Midbrain (tissue), 1 donor: ENCODE measurements at places on chromosomes 11 and 22.

- DNase-seq = no peak
Measured at GRCh38 chr11:86781546-86781945, 18.8 kb upstream of the PRSS23 start.

DNA sequence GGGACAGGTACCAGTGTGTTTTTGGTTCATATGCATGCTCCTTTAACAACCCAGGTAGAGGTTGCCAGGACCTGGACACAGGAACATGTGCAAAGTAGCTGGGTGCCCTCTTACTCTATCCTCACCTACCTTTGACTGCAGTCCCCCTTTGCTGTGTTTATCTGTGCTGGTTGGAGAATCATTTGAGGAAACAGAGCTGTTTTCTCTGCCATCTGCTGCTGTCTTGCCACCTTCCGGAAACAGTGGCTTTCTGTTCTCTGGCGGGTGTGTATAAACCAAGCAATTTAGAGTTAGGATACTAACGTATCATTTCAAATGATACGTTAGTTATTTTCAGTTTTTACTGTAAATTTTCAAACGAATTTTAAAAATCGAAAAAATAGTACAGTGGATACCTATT is 171.9 kb upstream of the TTC12 start:
- DNase-seq = no peak

DNA sequence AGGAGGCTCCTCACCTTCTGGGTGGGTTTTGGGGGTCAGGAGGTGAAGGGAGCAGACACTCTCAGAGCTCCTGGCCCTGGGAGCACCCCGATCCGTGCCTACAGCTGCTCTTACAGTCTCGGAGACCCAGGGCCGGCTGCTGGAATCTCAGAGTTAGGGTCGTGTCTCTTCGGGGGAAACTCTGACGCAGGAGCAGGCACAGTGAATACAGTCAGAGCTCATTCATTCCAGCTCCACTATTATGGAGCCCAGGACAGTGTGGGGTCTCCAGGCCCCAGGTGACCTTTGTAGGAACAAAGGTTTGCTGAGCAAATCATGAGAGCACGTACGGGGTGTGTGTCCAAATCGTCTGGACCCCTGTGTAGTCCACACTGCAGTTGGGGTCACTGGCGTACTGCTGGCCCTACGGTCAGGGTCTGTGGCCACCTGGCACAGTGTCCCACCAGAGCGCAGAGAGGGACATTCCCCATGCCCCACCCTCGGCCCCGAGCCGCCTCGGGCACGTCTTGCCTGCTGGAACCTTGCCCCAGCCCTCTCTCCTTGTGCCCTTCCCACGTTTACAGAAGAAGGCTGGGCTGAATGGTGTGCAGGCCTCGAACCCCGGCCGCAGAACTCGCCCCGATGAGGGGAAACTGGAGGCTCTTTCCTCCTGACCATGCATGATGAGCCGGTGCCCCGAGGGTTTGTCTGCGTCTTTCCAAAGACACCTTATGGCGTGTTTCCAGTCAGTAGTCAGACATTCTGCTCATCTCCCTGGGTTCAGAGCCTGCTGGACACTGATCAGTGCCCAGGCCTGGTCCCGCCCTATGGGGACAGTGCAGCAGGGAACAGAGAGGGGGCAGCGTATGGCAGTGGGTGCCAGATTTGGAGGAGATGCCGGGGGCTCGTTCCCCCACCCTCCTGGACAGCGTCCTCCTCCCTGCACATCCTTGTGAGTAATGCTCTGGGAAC is 1166.6 kb downstream of the BRD1 start:
- DNase-seq = no peak

GRCh38 chr11:61551634-61552033 is 29.2 kb downstream of the SYT7 start:
- no peak for DNase-seq

- peak; percentile 58 for DNase-seq
Measured at GRCh38 chr11:64489831-64490441, 101.1 kb upstream of the SLC22A12 start.

DNA sequence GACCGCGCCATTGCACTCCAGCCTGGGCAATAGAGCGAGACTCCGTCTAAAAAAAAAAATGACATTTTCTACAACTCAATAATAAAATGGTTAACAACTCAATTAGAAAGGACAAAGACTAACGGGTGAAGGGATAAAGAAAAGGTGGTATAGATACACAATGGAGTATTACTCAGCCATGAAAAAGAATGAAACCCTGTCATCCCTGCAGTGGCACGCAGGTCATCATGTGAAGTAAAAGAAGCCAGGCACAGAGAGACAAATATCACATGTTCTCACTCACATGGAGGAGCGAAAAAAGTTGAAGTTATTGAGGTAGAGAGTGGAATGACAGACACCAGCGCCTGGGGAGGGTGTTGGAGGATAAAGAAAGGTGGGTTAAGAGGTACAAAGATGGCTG is 39.0 kb downstream of the WNT7B start:
- no peak for DNase-seq

DNA sequence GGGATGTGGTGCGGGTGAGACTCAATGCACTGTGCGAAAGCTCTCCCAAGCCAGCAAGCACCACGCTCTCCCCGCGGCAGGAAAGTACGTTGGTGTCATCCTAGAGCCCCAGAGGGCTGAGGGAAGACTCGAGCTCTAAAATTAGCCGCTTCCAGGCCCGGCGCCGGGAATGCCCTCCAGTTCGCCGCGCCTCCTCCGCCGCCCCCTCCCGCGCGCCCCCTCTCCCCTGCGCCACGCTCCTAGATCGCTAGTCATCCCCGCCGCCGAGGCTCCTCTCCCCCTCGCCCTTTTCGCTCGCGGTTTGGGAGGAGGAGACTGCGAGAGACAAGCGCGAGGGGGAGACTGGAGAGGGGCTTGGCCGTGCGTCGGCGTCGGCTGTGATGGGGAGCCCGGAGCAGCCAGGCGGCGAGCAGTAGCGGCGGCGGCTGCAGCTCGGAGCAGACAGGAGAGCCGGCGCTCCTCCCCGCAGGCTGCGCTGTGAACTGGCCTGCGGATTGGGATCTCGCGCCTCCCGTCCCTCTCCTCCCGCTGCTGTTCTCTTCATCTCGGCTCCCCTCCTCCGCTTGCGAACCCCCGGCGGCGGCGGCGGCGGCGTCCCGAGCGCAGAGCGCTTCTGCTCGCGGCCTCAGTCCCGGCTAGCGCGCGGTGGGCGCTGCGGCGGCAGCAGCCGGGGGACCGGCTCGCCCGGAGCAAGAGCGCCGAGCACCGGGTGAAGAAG is at the start of gene FAT3:
Gene FAT3 (plus strand): TSS at position 412 of the 718 bp plus-strand sequence. CDS start 127,295 bp downstream, outside the sequence.
- peak; percentile 62 for DNase-seq

DNA sequence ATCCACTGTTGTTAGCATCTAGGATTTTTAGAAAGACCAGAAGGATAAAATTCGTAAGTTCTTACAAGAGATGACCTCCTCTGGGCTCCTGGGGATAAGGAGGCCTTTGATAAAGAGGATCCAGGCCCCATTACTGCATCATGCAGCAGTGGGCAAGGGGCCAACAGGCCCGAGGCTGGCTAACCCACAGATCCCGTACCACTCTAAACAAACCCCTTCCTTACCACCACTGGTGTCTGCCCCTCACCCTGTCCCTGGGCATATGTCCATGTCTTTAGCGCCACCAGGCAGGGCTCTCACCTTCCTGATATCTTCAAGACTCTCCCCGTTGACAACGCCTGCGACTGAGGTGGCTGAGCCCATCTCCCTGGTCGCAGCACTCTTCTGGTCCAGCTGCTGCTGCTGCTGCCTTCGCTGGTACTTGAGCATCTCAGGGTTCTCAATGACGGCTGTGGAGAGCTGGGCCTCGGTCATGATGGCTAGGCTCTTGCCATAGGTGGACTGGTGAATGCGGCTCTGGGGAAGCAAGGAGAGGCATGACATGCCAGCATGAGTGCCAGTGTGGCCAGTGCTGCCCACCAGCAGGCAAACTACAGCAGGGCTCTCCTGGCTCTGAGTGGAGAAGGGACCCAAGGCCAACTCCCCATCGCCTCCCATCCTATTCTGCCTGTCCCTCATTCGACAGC is 46.2 kb downstream of the HIRA start:
- DNase-seq = no peak

DNA sequence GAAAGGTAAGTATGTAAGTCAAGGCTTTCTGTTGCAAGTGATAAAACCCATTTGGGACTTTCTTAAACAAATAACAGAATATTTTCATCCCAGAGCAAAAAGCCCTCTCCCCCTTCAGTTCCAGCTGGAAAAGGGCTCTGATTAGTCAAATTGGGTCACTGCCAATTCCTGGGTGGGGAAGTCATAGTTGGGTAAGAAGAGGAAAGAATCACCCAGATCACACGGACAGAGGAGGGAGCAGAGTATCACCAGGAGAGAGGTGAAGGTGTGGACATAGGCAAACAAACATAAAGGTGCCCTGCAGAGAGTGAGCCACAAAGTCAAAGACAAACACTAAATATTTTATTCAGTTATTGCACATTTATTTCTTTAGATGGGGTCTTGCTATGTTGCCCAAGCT is 36.3 kb upstream of the SORL1 start:
- DNase-seq = no peak

DNA sequence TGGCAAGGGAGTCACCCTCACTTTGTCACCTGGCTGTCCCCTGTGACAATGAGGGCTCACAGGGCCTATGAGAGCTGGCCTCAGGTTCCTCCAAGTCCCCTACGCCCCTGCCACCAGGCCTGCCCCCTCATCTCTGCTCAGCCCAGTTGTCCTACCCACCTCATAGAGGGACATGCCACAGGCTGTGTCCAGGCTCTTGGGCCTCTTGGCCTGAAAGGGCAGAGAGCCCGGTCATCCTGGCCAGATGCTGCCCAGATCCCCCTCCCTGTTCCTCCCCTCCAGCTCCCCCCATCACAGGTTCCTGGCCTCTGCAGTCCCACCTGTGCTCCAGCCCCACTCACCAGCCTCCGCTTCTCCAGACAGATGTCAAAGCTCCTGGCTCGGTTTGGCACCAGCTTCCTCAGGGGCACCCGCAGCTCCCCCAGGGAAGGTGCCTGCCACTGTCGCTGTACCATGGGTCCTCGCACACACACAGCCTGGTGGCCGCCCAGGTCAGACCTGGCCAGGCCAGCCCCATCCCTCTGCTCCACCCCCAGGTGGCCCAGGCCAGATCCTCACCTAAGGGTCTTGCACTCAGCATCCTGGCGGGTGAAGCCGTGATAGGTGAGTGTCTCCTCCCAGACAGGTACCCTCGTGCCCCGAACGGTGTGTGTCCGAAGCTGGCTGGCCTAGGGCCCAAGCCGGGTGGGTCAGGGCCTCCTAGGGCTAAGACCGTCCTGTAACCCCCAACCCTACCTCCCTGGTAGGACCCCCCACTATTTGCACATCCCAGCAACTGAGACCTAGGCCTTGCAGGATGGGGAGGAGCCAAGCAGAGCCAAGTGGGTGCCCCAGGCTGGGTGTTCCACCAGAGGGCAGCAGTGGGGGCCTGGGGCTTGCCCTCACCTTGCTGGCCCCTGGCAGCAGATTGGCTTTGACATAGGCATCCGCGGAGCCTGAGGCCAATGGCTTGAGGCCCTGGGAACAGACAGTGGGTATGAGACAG is 8.3 kb downstream of the NDUFV1 start:
- no peak for DNase-seq

DNA sequence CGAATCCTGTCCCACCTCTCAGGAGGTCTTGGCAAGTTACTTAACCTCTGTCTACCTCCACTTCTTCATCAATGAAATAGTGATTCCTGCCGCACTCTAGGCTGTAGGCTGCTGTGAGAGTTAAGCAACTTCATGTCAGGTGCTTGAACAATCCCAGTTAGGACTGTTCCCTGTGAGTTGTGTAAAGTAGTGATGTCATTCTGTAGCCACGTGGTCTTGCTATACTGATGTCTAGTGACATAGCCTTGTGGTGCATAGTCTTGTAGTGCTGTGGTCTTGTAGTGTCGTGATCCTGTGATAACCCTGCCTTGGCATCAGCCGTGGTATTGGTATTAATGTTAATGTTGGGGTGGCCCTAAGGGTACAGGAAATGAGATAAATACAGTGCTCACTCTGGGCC is 30.3 kb upstream of the PRR5 start:
- no peak for DNase-seq

GRCh38 chr11:115173136-115173535 is 331.1 kb downstream of the CADM1 start:
- DNase-seq = no peak

DNA sequence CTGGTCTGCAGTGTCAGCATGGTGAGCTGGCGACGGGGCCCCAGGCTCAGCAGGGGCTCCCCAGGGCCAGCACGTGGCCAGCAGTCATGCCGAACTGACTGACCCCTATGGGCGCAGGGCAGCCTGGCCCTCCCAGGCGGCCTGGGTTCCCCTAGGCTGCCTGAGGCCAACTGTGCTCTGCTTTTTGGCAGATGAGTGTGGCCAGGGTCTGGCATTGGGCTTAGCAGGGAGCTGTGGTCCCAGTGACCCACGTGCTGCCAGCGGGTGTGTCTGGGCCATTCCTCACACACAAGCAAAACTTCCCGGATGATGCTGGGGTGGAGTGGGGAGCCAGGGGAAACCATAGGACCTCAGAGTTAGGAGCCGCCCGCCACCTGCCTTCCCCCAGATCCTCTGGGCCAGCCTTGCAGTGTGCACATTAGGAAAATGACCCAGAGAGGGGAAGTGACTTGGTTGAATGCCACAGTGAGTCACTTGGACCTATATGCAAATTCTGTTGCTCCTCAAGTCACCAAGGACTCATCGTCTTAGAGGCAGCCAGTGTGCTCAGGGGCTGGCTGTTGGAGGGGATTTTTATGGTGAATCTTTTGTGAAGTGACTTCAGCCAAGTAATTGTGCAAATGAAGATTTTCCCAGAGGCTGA is 6.5 kb downstream of the ADORA2A start:
- DNase-seq = no peak

DNA sequence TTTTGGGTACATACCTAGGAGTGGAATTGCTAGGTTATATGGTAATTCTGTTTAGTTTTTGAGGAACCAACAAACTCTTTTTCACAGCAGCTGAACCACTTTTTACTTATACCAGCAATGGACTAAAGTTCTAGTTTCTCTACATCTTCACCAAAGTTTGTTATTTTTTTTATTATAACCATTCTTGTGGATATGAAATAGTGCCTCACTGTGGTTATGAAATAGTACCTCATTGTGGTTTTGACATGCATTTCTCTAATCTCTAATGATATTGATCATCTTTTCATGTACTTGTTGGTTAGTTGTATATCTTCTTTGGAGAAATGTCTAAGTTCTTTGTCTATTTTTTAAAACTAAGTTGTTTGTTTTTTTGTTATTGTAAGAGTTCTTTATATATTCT is 27.2 kb downstream of the STIM1 start:
- DNase-seq = no peak

GRCh38 chr11:103898577-103899336 is 137.7 kb upstream of the DDI1 start:
- DNase-seq = no peak

DNA sequence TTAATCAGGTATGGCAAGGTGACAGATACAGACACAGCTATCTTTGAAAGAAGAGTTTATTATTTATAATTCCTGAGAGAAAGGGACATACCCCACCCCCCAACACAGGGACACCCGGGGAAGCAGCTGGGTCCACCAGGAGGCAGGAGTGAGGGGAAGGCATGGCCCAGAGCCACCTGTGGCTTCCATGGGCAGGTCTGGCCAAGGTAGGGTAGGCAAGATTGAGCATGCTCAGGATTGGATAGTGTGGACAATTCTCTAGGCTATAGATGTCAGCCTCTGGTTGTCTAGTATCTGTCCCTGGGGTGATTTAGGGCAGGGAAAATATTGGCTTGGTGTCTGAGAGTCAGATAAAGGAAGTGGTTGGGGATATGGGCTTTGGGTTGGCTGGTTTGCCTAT is 27.5 kb upstream of the SMIM35 start:
- DNase-seq = no peak
